ENCODE measurements at places on chromosomes 5 and 9.

- DNase-seq = no peak
These were observed 141.4 kb downstream of the PLK2 start for GRCh38 chr5:58318468-58318867.

DNA sequence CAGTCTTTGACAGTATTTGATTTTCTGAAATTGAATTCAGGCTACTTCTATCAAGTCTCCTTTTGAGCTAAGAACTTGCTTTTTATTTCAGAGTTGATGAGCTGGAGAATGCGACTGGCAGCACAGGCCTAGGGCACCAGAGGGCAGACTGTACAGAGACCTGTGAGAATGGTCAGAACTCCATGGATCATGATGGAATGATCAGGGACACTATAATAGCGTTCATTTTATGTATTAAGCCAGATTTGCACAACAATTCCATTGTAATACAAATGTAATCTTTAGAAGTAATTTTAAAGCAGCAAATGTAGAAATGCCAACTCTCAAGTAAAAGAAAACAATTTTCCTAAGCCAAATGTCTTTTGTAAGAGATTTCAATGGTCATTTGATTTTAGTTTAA lies 902.4 kb downstream of the NR2F1-AS1 start:
- DNase-seq = no peak

DNA sequence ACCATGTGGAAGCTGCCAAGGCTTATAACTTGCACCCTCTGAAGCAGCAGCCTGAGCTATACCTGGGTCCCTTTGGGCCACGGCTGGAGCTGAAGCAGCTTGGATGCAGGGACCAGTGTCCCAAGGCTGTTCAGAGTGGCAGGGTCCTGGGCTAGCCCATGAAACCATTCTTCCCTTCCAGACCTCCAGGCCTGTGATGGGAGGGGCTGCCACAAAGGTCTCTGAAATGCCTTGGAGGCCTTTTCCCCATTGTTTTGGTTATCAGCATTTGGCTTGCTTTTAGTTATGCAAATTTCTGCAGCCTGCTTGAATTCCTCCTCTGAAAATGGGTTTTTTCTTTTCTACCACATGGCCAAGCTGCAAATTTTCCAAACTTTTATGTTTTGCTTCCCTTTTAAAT lies 433.7 kb upstream of the ACO1 start:
- DNase-seq = no peak

GRCh38 chr9:129174102-129174723 lies 3.8 kb downstream of the IER5L start:
- DNase-seq = peak; percentile 71

- DNase-seq = no peak
These were observed 58.2 kb downstream of the GADD45G start for GRCh38 chr9:89662718-89663613.

GRCh38 chr9:91415290-91415689 lies 8.3 kb downstream of the NFIL3 start:
- no peak for DNase-seq

DNA sequence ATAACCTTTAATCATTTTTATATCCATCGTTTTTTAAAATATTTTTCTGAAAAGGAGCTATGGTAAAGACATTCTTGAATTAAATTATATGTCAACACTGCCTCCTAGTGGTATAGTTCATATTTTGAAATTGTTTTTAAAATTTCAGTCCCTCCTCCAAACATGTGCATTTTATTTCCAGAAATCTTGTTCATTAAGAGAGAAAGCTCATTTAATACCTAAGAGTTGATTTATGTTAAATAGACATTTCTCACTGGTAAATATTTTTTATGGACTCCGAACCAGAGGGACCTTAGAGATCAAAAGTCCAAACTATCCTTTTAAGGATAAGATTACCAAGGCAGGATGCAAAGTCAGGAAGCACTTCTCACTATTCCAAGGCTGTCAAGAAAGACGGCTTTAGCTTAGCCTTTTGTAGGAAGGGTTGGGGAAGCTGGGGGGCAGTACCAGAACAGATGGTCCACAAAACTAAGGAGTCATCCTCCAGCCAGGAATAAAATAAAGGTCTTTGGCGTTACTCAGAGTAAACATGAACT lies 21.6 kb downstream of the BHMT start:
- no peak for DNase-seq

GRCh38 chr9:110440796-110441195 lies 103.1 kb upstream of the TXNDC8 start:
- no peak for DNase-seq

DNA sequence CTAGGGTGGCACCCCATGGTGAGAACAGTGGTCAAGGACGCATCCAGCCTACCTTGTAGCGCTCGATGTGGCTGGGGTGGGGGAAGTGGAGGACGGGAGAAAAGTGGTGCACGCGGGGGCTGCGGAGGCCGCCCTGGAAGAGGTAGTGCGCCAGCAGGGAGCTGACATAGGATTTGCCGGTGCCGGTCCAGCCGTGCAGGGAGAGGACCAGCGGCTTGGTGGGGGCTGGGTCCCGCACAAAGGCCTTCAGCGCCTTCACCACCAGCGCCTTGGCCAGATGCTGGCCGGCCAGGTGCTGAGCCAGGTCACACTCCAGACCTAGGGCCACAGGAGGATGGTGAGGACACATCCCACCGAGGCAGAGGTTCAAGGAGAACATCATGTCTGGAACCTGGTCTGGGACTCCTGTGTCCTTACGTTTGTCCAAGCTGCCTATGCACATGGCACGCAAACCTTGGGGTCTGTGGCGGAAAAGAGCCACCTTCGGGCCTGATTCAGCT lies 797 bp downstream of the TOR2A start:
- no peak for DNase-seq

- DNase-seq = peak; percentile 54
These were observed 7.3 kb upstream of the GRHPR start for GRCh38 chr9:37415011-37415719.

DNA sequence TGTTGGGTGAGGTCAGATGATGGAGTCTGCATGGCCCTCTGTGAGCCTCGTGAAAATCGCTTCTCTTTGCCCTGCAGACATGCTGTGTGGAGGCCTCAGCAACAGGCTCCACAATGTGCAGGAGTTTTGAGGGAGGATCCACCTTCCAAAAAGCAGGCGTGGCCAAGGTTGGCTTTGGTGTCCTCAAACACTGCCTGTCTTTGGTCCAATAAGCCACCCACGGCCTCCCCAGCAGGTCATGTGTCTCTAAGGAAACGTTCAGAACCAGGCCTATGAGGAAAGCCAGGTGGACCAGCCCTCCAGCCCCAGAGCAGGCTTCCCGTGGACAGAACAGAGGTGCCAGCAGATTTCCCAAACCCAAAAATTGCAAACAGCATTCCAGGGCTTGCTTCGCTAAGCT lies 340.7 kb upstream of the IRX2 start:
- DNase-seq = no peak

Data from activated CD8-positive, alpha-beta memory T cell treated with anti-CD3 and anti-CD28 coated beads for 1 hour (primary cell).